ENCODE measurements at places on chromosomes 1 and 21.
A peak's percentile ranks its signal among the peaks of the same experiment; 100 is the strongest.

GRCh38 chr1:17535300-17535936 lies 4.1 kb upstream of the ARHGEF10L start:
- no peak for DNase-seq

GRCh38 chr1:51058858-51059257 lies 43.2 kb upstream of the C1orf185 start:
- peak; percentile 24 for DNase-seq

DNA sequence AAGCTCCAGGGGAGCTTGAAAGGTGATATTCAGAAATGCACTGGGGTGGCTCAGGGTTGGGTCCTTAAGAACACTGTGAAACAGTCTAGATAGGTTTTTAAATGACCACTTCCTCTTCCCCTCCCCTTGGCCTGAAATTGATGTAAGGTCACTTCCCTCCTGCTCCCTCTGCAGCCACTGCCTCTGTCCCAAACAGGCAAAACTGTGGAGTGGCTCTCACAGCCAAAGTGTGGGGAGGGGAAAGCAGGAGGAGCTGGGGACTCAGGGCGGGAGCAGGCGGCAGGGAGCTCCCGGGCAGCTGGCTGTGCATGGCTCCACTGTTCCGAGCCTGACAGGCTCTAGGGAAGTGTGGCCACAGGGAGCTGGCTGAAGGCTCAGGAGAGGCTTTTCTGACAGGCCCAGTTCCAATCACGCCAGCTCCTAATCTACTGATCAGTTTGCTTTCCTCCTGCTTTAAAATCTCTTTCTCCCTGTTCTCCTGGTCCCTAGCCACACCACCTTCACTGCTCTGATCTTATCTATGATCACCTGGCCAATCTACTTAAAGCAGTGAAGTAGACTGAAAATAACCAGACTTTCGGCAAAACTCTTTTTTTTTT lies 5.1 kb upstream of the CSRP1 start:
- DNase-seq, result no peak

DNA sequence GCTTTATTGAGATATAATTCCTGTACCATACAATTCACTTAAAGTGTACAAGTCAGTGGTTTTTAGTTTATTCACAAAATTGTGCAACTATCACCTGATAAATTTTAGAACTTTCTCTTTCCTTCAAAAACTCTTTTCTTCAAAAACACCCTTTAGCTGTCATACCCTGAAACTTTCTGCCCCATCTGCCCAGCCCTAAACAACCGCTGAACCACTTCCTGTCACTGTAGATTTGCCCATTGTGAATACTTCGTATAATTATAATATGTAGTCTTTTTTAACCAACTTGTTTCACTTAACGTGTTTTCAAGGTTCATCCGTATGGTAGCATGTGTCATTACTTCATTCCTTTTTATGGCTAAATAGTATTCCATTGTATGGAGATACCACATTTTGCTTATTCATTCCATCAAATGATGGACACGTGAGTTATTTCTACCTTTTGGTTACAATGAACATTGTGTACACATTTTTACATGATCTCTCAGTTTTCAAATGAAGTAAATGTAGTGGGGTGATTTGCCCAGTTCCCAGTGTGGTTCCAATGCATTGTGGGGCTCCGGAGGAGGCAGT lies 37.9 kb downstream of the WNT4 start:
- no peak for DNase-seq

- no peak for DNase-seq
Observed at GRCh38 chr1:110255392-110255787, 45.3 kb downstream of the KCNC4 start.

GRCh38 chr1:14392161-14392858 lies 206.2 kb upstream of the KAZN start:
- DNase-seq, result no peak

GRCh38 chr1:21293537-21294265 lies 3.4 kb upstream of the ECE1 start:
- no peak for DNase-seq

DNA sequence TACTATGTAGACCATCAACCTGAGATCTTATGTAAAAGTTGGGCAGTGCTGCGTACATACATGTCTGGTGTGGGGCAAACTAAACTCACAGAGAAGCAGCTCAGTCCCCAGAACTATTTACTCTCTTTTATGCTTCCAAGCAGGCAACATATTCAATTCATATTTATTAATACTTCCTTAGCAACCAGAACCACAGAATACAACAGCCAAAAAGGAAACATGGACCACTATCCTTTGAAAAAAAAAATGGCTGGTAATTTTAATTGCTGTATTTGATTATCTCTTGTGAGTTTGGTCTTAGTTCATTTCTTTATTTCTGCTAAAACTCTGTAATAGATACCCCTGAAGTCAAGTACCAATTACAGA lies 1.5 kb upstream of the PPP1R15B start:
- no peak for DNase-seq

Measured in hematopoietic multipotent progenitor cell treated with erythropoietin and hydrocortisone succinate and interleukin-3 and kit ligand, for 15 days (in vitro differentiated cells).